ENCODE measurements at places on chromosomes 16 and 17.

- DNase-seq = no peak
These were observed 627.6 kb downstream of the MAF start for GRCh38 chr16:78972986-78973385.

GRCh38 chr16:51531271-51531670 lies 380.2 kb upstream of the SALL1 start:
- no peak for DNase-seq

- DNase-seq = no peak
These were observed 33.1 kb upstream of the NF1 start for GRCh38 chr17:31061678-31062077.

GRCh38 chr16:87203060-87203656 lies 114.0 kb downstream of the C16orf95 start:
- DNase-seq = peak; percentile 88

DNA sequence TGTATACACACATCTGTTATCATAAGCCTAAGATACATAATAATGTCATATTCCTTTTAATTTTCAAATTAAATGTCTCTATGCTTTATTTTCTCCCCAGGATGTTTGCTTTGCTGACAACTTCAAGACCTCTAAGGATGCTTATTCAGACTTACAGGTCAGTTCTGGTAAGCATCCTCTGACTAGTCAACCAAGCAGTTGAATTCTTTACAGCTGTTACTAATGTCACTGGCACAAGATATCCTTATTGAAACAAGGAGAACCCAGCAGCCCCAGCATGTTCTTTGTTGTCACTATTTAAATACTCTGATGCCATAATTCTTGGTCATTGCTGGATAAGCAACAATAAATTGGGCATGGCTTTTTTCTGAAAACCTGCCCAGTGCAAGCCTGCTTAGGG lies 232.3 kb upstream of the PMFBP1 start:
- no peak for DNase-seq

DNA sequence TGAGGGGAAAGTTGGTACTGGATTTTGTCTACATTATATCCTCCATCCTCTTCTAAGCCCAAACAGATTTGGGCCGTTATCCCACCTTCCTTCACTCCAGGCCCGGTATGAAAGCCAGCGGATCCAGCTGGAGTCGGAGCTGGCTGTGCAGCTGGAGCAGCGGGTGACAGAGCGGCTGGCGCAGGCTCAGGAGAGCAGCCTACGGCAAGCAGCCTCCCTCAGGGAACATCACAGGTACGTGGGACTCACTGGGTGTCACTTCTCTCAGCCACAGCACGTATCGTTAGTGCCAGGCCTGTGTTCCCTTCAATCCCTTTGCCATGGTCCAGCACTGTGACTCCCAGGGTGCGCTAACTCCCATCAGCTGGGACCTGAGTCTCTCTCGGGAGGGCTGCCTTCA lies 11.3 kb downstream of the CNTROB start:
- DNase-seq = no peak

DNA sequence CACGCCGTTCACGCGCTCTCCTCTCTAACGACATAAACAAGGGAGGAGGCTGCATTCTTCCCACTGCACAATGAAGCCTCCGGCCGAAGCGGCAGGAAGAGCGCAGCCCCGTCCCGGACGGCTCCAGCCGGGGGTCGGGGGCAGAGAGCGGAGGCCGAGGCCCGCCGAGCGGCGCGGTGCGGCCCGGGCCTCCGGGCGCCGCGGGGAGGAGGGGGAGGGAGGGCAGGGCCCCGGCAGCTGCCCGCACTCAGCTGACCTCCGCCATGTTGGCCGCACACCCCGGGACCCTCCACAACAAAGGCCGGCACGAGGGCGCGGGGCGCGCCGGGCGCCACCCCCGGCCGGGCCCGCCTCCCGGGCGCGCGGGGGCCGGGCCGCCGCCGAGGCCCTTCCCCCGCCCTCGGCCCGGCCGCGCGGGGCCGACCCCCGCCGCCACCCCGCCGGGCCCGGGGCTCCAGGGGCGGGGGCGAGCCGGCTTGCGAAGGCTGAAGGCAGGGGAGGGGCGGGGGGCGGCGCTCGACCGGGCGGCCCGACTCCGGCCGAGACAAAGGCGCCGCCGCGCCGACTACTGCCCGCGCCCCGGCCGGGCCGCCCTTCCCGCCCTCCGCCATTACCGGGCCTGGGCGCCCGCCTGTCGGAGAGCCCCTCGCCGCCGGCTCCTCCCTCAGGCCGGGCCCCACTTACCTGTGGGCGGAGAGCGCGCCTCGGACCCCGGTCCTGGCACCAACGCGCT lies 527 bp downstream of the SIAH1 start:
- no peak for DNase-seq

DNA sequence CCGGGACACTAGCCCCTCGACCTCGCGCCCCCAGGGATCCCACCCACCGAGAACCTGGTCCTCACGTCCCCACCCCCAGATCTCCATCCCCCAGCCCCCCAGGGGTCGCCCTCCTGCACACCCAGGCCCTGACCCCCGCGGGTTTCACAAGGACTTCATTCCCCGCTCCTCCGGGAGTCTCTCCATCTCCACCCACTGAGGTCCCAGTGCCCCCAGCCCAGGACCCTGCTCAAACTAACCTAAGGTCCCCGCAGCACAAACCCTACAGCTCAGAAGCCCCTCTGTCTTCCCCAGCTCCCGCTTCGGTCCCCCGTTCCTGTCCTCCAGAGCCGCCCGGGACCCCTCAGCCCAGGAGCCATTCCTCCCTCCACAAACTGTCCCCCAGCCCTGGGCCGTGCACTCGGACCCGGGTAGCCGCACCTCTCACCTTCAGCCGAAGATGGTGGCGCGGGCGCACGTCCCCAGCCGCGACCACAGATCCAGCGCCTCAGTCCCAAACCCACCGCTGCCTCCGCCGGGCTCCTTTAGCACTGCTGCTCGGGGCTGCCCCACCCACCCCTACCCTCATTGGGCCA lies at the start of gene MYH10:
Gene MYH10, minus strand, starts transcription at position 499 of the 575 bp plus-strand sequence. CDS start 7,479 bp downstream, outside the sequence.
- DNase-seq = no peak

GRCh38 chr17:79034931-79035485 lies 11.0 kb downstream of the C1QTNF1 start:
- no peak for DNase-seq

- no peak for DNase-seq
These were observed 165.6 kb upstream of the KCNJ16 start for GRCh38 chr17:69909389-69909788.

- DNase-seq = no peak
These were observed 19.7 kb upstream of the LRRC37A3 start for GRCh38 chr17:64938925-64939474.

GRCh38 chr17:76551685-76552084 lies 11.8 kb downstream of the PRCD start:
- DNase-seq = no peak

- no peak for DNase-seq
These were observed 30.8 kb downstream of the BEAN1 start for GRCh38 chr16:66457888-66458287.

DNA sequence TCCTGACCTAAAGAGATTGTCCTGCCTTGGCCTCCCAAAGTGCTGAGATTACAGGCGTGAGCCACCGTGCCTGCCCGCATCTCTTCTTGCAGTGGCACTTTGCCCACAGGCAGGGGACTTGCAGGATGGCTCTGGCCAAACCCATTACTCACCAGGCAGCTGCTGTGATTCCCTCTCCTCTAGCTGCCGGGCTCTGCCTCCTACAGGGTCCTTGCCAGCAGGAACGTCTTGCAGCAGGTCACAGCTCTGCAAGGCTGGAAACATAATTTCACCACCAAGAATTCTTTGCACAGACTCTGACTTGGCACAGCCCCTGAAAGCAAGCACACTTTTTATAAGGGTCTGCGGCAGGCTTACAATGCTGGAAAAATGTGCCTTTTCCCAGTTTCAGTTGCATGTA lies 20.3 kb downstream of the COX4I1 start:
- DNase-seq = no peak

DNA sequence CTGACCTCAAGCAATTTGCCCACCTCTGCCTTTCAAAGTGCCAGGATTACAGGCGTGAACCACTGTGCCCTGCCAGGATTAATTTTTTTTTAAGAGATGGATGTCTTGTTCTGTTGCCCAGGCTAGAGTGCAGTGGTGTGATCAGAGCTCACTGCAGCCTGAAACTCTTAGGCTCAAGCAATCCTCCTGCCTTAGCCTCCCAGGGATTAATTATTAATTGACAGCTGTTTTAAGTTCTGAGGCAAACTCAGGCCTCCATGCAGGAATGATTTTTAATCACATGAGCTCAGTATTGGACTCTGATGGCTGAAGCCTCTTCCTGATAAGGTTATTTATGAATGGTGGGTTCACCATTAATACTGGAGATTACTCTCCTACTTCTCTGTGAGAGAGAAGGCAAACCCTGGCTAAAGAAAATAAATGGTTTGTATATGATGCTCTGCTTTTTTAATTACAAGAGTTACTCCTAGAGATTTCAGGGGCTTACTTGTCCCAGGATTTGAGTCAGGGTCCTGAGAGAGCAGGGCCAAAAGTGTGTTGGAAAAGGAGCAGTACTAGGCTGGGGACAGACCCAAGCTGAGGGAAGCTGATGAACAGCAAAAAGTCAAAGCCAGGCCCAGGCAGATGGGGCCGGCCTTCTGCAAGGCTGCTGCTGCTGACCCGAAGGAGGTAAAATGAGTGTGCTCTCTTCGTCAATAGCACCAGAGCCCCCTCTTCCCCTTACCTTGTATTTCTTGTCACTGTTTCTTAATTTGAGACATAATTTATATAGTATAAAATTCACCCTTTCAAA lies 56.9 kb upstream of the HAS3 start:
- no peak for DNase-seq
